Stimulated activated CD8-positive, alpha-beta memory T cell treated with anti-CD3 and anti-CD28 coated beads, Interleukin-2, amount 100 ng/mL, for 1 hour (primary cell): ENCODE measurements at places on chromosomes 5 and 9.

DNA sequence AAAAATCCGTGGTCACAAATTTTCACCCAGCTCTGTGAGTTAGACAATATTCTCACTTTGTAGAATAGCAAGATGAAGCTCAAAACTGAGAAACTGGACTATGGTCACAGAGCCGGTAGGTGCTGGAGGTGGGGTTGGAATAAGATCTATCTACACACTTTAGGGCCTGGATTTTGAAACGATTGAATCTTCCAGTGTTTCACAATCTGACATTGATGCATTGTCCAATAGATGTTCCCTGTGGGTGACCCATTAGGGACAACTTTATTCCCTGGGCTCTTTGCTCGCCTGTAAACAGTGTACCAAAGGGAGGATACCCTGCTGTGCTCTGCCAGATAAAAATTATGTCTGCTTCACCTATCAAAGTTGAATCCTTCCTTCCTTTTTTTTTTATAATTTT is 145.4 kb upstream of the MPDZ start:
- DNase-seq: no peak

DNA sequence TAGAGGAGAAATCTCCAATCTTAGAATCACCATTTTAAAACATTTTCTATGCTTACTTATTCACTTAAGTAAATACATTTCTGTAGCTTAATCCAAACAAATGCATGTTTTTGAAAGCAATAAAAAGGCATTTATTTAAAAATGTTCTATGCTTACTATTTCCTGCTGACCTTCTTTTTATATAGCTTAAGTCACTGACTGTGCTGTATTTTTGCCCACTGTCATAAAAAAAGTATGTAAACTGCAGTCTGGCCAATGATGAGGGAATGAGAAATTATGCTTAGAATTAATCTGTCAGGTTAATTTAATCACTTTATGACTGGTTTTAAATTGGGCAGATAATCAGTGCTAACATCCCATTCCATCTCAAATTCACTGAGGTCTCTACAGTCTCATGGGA is 20.1 kb downstream of the NUDT12 start:
- no peak for DNase-seq

GRCh38 chr5:425714-426113 is 17.3 kb upstream of the EXOC3 start:
- DNase-seq: no peak

DNA sequence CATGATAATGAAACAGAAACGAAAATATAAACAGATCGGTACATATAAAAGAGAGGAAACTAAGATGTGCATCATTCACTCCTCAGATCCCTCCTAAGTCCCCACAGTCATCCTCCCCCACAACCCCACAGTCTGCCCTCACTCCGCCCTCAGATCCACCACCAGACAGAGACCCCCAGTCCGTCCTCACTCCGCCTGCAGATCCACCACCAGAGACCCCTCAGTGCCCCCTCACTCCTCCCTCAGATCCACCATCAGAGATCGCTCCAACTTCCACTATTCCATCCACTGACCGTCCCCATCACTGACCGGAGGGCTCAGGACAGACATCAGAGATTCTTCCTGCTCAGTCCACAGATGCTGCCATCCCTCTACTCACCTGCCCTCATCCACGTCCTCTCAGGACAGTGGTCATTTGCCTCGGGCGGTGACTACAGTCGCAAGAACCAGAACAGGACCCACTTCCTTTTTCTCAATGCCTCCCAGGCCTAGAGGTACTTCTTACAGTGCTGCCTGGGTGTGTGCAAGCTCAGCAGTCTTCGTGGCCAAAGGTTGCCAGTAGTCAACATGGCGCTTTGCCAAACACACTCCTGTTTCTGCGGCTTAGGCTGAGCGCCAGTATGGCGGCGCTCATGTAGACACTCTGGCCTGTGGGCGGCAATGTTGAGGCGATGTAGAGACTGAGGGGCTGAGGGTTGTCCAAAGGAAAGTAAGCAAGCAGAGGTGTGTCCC is 8.3 kb upstream of the SPATA31C1 start:
- no peak for DNase-seq

GRCh38 chr9:127829205-127829906 is 25.1 kb downstream of the ENG start:
- no peak for DNase-seq

DNA sequence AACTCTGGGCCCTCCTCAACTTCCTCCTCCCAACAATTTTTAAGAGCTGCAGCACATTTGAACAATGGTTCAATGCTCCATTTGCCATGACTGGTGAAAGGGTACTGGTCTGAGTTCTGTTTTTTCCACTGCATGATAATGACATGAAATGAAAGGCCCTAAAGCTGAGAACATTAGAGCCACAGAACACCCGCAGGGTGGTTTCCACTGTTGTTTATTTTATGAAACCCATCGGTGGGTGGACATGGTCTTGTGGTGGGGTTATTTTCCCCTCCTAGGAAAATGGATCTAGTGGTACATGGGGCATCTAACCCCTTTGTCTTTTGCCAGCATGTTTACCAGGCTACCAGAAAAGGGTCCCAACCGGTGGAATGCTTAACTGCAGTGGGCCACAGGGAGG is 71.8 kb downstream of the SMARCA2 start:
- DNase-seq: no peak

DNA sequence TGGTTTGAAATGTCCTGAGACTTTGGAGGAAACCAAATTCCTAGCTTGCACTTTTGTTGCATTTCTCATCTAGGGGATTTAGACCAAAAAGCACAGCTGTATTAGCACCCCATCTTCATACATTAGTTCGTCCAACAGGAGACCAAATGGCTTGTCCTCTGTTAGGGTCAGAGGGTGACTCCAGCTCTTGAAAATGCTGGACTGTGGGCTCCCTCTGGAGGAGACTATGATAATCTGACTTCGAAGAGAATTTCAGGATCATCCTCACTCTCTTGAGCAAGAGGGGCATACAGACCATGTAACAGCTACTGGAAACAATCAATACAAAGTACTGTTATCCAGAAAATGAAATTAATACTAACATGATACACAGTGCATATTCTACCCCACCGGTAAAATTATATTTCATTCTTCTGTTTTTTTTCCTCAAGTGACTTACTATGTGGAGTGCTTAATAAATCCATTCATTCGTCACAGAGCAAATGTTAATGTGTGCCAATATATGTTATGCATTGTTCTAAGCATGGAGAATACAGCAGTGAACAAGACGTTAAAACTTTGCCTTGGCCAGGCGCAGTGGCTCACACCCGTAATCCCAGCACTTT is 63.7 kb upstream of the PPP2CA start:
- DNase-seq: peak; percentile 6

DNA sequence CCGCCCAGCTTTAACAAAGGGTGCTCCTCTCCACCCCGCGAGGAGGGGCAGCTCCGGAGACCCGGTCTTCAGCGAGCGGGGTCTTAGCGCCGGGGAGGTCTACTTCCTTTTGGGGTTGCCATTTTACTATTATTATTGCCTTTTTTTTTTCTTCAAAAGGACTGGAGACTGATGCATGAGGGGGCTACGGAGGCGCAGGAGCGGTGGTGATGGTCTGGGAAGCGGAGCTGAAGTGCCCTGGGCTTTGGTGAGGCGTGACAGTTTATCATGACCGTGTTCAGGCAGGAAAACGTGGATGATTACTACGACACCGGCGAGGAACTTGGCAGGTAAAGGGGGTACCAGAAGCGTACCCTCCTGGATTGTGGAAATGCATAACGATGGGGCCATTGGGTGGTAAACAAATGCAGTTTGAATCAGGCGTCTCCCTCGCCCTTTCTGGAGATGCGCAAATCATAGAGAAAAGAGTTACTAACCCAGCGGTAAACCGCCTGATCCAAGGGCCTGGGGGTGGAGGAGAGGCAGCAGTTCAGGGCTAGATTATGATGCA is 1.2 kb downstream of the DAPK1 start:
- no peak for DNase-seq

- no peak for DNase-seq
Measured at GRCh38 chr9:74035786-74036185, 461.3 kb upstream of the RORB start.

DNA sequence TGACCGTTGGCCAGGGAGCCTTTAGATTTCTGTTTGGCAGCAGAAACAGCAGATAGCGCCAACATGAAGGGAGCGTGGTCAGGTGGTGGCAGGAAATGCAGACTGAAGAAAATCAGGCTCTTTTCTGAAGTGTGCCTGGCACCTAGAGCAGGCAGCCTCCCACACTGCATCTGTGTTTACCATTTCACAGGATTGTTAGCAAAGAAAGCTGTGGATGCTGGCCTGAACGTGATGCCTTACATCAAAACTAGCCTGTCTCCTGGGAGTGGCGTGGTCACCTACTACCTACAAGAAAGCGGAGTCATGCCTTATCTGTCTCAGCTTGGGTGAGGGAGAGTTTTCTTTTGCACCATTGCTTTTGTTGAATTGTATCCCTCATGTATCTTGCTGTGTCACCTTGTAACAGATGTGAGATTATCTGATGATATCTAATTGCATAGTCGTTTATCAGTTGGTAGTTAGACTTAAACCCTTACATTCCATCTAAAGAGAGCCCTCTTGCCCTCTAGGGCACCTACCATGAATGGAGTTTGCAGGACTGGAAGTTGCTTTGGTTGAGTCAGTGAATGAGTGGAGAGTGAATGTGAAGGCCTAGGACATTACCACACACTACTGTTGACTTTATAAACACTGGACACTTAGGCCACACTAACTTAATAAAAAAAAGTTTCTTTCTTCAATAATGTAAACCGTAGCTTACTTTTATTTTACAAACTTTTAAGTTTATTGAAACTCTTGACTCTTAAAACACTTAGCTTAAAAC is 42.8 kb downstream of the ACO1 start:
- no peak for DNase-seq

DNA sequence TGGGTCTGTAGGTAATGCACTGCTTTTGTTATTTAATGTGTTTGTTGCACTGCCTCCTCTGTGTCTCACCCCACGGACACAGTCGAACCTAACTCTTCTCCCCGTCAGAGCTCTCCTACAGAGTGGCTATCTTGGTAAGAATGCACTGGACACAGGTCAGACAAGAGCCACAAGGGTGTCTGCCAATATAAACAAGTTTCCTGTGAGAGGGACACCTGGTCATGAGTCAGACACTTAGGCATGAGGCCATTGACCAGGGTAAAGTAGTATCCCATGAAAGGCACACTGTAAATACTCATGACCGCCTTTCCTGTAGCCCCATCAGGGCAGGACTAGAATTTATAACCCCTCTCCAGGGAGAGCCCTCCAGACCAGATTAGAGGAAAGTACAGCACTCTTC is 115.5 kb downstream of the SLC12A2 start:
- DNase-seq: no peak

GRCh38 chr9:129162497-129163197 is 15.4 kb downstream of the IER5L start:
- DNase-seq: no peak

GRCh38 chr9:8534828-8535227 is 735.2 kb upstream of the DMAC1 start:
- DNase-seq: no peak

GRCh38 chr5:159021136-159021900 is 78.4 kb downstream of the EBF1 start:
- DNase-seq: no peak
